Stimulated activated CD8-positive, alpha-beta memory T cell treated with anti-CD3 and anti-CD28 coated beads, Interleukin-7, amount 100 ng/mL, for 1 hour (primary cell): ENCODE measurements at places on chromosomes 3 and 15.

- DNase-seq = no peak
Measured at GRCh38 chr3:14562121-14562890, 22.2 kb upstream of the GRIP2 start.

DNA sequence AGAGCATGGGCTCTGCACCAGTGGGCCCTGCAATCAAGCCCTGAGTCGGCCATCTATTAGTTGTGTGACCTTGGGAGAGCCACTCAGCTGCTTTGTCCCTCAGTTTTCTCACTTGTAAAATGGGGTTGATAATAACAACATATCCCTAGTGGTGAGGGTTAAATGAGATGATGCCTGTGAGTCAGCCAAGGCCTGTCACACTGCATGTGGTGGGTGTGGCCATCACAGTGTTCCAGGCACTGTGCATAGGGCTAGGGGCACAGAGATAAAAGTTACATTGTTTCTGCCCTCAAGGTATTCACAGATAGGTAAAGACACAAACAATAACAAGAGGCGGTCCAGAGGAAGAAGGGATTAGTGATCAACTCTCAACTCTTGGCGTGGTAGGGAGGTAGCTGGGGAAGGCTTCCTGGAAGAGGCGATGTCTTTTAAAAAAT is 19.5 kb downstream of the SMAD6 start:
- DNase-seq = no peak

DNA sequence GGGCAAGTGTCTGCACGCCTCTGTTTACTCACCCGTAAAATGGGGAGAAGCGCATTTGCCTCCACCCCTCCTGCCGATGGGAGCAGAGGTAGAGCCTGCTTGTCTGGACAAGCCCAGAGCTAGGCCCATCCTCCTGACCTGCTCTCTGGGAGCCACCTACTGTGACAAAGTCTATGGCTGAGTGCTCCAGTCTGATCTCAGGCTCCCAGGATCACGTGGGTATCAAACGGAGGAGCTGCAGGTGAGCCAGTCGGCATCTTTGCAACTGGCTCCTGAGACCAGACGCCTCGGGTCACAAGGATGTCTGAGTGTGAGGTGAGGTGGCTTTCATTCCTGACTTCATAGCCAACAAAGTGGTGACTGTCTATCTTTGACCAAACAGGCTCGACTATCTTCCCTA is 2.1 kb upstream of the ALDH1A3 start:
- no peak for DNase-seq

GRCh38 chr3:191393146-191393545 is 62.8 kb upstream of the UTS2B start:
- DNase-seq = no peak

- no peak for DNase-seq
Measured at GRCh38 chr15:67731112-67731721, 94.1 kb upstream of the SKOR1 start.

DNA sequence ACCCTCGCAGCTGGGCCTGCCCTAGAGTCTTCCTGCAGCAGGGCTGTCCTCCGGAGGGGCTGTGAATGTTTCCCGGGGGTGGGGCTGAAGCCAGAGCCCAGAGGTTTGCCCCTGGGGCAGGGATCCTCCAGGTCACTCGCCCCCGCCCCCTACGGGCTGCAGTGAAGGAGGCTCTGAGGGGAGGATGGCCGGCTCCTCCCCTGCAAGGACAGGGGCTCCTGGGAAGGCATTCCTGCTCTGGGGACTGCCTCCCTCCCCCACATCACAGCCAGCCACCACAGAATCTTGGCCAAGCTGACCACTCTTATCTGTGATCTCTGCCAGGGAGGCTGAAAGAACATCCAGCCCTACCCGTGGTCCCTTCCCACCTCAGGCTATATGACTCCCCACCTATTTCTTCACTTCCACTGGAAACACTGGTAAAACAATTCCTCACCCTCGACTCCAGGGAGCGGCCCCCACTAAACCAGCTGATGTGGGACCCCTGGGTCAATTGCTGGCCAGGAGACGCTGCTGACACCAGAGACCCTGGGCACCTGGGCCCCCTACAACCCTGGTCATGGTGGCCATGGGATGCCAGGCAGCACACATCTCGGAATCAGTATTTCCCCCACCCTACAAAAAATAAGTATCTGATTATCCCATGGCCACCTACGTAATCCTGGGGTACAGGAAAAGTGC is 66.0 kb downstream of the HMCES start:
- no peak for DNase-seq

DNA sequence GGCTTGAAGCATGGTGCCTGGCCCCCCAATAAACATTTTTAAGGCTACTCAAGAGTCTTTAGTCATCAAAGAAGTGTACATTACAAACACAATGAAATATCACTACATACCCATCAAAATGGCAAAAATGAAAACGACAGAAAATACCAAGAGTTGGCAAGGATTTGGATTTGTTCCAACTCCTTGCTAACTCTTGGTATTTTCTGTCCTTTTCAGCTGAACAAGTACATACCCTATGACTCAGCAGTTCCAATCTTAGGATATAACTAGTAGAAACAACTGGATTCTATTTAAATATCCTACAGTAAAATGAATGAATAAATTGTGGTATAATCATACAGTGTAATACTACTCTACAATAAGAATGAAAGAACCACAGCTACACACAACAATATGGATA is 25.1 kb upstream of the GABPB1 start:
- no peak for DNase-seq

GRCh38 chr15:25173241-25174028 is 218.6 kb downstream of the SNRPN start:
- DNase-seq = no peak

- no peak for DNase-seq
Measured at GRCh38 chr15:49235446-49236124, 65.5 kb downstream of the GALK2 start.

- no peak for DNase-seq
Measured at GRCh38 chr3:152222327-152222726, 46.4 kb upstream of the MBNL1 start.

DNA sequence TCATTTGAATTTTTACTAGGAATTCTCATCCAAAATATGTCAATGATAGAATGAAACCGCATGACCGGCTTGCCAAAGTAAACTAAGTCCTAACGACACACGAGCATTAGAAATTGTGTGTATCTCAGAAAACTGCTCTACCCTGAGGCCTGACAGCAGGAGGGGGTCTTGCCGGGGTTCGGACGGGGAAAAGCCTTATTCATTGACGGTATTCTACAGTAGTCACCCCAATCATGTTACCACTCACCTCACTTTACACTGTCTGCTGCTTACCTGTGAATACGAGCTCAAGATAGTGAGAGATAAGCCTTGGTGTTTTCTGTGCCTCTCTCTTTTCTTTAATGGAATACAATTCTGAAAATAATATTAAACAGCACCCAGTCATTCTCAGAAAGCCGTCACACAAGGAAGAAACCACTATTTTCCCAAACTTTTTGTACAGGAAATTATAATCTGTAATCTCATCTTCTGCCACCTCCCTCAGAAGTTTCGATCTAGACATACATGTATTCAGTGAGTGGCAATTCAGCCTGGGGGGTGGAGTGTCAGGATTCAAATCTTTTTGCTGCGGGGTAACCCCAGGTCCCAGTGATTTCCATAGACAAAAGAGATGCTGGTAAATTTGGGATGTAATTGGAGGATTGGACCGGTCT is 492 bp upstream of the FAM43A start:
- no peak for DNase-seq

GRCh38 chr3:117144853-117145252 is 435.3 kb downstream of the TUSC7 start:
- DNase-seq = no peak

DNA sequence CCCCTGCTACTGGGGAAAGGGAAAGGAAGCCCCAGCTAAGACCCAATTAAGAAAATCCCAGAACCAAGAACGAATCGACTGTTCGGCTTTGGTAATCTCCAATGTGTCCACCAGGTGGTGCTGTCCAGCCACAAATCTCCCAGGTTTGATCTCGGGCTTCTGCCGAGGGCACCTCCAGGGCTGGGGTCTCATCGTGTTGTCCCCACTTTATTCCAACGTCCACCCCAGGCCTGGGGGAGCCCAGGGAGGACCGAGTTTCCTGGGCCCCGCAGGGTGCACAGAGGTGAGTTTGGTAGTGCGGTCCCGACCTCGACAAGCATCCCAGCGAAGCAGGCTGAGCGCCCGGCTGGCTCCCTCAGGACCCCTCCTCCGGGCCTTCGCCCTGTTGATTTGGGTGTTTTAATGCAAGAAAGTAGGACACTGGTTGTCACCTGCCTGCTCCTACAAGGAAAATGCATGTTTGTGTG is 185.1 kb downstream of the GOLGA6L6 start:
- peak; percentile 68 for DNase-seq

DNA sequence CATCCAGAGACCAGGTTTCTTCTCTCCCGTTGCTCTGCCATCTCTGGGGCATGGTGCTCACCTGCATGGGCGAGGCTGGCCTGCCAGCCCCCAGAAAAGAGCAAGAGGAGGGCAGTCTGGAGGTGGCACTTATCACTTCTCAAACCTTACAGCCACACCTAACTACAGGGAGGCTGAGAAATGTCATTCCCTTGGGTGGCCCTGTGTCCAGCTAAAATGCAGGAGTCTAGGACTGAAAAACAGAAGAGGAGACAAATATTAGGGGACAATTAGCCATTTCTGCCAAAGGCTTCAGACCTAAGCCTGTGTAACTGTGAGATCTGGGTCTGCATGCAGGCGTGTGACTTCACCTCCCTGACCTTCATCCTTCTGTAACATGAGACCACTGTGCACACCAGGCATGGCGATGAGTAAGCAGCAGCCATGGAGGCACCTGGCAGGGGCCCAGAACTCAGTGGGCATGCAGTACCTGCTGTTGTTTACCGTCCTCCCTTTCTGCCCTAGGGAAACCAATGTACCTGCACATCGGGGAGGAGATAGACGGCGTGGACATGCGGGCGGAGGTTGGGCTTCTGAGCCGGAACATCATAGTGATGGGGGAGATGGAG is 83.4 kb downstream of the MESD start:
- DNase-seq = no peak

- no peak for DNase-seq
Measured at GRCh38 chr15:89070197-89071124, 17.8 kb upstream of the ABHD2 start.

DNA sequence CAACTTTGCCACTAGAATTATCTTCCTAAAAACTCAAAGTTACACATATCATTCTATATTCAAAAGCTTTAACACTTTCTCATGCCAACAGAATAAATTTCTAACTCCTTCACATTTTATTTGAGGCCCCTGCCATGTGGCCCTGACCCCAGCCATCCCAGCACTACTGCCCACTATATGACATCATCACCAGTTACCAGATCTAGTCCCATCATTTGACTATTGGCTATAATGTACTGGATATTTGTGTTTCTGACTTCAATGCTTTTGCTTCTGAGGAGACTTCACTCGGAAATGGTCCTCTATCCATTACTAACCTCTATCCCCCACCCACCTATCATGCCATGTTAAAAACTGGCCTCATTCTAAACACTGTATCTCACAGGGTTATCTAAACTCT is 23.6 kb downstream of the UBE3A start:
- DNase-seq = no peak

GRCh38 chr3:39454591-39455217 is 12.8 kb upstream of the MOBP start:
- DNase-seq = no peak

DNA sequence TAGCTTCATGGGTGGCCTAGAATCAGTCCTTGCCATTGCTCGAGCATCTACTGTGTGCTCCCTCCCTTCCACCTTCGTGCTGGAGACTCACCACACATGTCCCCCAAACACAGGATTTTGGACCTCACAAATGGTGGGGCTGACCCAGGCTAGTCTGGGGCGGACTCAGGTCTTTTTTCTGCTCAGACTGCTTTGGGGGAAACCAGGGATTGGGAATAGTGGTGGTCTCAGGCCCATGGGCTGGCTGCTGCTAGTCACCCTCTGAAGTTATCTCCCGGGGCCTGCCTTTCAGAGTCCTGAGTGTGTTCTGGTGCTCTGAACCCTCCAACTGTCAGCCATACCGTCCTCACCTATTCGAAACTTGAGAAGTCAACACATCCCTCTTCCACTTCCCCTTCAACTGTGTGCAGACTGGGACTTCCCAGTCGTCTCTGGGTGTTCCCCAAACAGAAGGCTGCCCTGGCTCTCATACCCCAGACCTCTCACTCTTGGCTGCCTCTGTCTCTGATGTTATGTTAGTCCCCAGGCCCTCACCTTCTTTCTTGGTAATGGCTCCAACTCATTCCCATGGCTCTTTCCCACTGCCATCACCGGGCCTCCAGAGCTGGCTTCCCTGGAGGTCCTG is 46.0 kb downstream of the PPCDC start:
- no peak for DNase-seq
